ENCODE measurements at places on chromosomes 3 and 15.
A peak's percentile ranks its signal among the peaks of the same experiment; 100 is the strongest.

GRCh38 chr3:150449169-150449721 lies 41.1 kb downstream of the TSC22D2 start:
- DNase-seq = no peak

DNA sequence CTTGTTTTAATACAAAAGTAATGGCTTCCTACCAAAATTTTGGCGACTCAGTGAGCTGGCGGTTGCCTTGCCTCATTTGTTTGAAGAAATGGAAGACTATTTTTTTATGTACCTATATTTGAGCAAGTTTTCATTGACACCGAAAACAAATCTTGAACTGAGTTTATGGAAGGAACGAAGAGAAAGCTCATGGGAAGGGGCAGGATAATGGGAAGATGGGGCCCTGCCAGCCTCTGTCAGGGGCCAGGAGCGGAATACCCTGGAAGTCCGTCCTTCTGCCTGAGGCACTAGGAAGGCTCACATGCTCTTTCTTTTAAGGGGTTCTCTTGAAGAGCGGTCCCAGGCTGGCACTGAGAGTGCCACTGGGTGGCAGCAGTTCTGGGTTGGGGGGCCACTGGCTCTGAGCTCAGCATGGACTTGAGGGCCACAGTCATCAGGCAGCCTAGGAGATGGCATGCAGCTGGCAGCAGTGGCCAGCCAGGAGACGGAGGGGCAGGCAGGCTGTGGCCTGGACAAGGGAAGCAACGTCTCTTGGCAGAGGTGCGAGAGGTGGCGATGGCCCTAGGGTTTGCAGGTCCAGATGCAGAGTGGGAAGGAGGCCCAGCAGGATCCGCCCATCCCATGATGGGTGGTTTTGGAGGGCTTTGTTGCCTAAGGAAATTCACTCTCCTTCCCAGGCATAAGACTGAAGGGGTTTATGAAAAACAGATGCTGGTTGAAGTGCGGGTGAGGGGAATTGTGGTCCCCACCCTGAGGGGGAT lies 41.6 kb downstream of the ISG20 start:
- no peak for DNase-seq

DNA sequence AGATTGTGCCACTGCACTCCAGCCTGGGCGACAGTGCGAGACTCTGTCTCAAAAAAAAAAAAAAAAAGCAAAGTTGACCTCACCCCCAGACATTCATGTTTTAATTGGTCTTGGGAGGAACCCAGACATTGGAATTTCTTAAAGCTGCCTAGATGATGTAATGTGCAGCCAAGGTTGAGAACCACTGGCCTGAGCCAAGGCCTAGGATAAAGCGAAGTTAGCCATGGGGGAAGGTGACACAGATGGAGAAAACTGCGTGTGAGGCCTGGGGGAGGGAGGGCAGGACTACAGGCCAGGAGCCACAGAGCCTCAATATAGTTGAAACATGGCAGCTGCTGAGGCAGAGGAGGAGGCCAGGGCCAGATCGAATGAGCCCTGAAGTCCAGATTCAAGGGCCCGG lies 21.0 kb downstream of the GLB1 start:
- DNase-seq = no peak

DNA sequence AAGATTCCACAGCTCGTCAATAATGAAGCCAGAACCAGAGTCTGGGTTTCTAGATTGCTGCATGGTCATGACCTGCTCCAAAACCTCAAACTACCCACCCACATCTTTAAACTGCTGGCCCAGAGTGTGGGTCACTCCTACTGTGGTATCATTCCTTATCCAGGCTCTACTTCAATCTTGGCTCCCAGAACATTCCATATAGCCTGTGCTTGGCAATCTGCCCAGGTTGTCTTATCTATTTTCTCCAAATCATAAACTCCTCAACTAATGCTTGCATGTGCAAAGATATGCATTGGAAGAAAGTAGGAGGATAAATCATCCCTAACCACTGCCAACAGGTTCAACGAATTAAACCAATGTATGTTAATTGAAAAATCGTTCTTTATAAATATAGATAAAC lies 169.7 kb downstream of the ANXA2 start:
- no peak for DNase-seq

DNA sequence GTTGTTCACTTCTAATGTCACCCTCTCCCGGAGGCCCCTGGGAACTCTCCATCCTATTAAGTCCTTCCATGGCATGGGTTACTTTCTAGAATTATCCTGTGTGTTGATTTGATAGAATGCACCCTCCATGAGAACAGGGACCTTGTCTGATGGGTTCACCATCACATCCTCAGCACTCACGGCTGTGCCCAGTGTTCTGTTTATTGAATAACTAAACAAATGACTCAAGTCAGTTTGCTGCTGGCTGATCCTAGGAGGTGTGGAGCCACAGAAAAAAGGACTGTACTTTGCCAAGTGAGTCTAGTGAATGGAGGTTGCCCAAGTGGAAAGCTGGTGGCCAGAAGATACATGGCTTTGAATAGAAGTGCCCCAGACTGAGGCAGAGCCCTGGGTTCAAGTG lies 48.5 kb upstream of the RAB6B start:
- DNase-seq = peak; percentile 6

- DNase-seq = no peak
Observed at GRCh38 chr15:77862651-77863104, 214.8 kb downstream of the TBC1D2B start.

GRCh38 chr3:22982981-22983587 lies 220.0 kb upstream of the UBE2E2 start:
- no peak for DNase-seq

DNA sequence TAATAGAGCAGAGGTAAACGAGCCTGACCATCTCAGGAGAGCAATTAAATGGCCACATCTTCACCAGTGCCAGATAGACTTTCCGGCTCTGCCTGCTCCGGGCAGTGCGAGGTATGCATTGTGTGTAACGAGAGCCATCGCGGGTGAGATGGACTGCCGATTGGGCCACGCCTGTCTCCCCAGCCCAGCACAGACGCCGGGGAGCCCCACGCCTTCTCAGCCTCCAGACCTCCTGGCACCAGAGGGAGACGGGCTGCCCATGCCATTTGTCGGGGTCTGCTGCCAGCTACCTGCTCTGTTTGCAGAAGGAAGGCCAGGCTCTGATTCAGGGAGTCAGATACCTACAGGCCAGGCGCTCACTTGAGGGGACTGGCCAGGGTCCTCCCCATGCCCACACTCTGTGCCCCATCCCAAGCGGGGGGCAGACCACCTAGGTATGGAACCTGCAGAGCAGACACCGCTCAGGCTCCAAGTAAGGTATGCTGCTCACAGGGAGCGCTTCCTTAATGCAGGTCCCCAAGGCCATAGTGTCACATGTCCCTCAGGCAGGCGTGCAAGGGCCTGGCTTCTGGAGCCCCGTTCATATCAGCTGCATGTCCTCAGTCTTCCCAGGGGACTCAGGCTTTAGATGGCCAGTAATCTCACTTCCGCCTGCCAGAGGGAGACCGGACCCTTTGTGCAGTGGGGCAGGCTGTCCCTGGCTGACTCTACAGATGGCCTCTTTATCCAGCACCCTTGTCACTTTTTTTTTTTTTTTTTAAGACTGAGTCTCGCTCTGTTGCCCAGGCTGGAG lies 62.2 kb downstream of the DNAJB8 start:
- no peak for DNase-seq

DNA sequence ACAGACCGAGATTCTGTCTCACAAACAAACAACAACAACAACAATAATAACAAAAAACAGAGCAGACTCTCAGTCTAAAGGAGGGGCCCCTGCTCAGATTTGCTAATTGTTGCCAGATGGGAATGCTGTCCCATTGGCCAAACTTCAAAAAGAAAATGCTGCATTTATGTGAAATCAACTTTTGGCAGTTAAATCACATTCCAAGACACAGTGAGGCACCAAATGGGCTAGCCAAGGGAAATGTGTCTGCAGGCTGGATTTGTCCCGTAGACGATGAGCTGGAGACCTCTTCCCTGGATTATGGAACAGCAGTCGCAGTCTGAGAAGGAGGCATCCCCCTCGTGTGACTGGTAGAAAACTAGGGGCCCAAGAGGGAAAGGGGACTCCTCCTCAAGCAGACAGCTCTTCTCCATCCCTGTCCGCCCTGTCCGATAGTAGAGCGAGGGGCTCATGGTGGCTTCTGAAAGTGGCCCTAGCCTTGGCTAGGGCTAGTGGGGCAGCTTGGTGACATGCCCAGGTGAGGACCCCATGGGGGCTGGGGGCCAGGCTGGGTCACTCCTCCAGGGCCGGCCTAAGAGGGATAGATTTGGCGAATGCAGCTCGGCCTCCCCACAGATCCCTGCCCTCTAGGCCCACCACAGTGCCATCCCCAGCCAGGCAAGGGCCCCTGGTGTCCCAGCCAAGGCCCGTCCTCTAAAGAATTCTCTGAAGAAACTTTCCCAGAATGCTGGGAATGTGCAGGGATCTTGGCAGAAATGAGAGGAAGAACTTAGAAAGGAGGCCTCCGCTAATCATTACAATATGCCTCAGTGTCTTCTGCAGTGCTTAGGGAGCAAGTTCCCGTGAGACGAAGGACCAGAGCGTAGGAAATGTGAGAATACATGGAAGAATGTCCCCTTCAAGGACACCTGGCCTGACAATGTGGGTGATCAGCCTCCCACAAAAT lies 2.0 kb downstream of the SLC22A14 start:
- no peak for DNase-seq

DNA sequence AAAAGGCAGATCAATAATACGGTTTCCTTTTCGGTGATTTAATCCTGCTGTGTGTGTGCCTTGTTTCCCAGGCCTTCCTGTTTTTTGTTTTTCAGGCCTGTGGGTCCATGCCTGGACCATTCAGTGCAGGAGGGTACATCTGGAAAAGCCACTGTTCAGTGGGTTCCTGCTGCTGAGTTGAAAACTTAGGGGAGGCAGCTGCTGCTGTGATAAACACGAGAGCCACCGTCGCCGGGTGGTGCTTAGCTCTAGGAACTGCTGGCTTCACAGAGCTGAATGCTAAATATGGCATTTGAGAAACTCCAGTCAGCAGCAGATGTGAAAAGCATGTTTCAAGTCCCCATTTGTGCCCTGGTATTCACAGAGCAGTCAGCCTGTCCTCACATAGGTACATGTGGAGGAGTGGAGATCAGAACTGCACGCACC lies 44.0 kb downstream of the SYNM start:
- DNase-seq = no peak

GRCh38 chr3:12268049-12268735 lies 20.7 kb upstream of the PPARG start:
- DNase-seq = no peak

GRCh38 chr3:70726096-70726938 lies 413.9 kb upstream of the MDFIC2 start:
- DNase-seq = no peak

GRCh38 chr15:51720201-51720995 lies 17.1 kb downstream of the LYSMD2 start:
- no peak for DNase-seq

DNA sequence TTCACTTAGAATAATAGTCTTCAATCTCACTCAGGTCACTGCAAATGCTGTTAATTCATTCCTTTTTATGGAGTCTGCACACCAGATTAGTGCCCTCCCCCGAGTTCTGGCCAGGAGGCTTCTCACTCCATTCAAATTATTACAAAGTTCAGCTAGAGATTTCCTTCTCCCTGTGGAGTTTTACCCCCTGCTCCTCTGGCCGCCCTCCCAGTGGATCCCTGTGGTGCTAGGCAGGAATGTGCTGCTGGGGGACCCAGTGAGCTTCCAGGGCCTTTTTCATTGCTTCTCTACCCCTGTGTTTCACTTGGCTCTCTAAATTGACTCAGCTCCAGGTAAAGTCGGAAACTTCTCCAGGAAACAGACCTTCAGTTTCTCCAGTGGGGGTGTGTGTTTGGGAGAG lies 42.7 kb upstream of the CD200R1L start:
- no peak for DNase-seq

Data from CD4-positive, alpha-beta T cell treated with Interleukin-15 for 1 hour (primary cell).